ENCODE measurements at places on chromosomes 3 and 15.

- peak; percentile 4 for DNase-seq
Observed at GRCh38 chr3:124034016-124034843, 42.3 kb upstream of the ROPN1 start.

GRCh38 chr3:16146015-16146730, 28.3 kb upstream of the GALNT15 start:
- DNase-seq, result no peak

- no peak for DNase-seq
Observed at GRCh38 chr3:43097400-43098080, 8.3 kb downstream of the POMGNT2 start.

- DNase-seq, result no peak
Observed at GRCh38 chr3:43923104-43923882, 232.6 kb downstream of the ABHD5 start.

- no peak for DNase-seq
Observed at GRCh38 chr3:197674741-197675562, 61.8 kb downstream of the RUBCN start.

- no peak for DNase-seq
Observed at GRCh38 chr15:57333487-57333886, 42.8 kb upstream of the CGNL1 start.

DNA sequence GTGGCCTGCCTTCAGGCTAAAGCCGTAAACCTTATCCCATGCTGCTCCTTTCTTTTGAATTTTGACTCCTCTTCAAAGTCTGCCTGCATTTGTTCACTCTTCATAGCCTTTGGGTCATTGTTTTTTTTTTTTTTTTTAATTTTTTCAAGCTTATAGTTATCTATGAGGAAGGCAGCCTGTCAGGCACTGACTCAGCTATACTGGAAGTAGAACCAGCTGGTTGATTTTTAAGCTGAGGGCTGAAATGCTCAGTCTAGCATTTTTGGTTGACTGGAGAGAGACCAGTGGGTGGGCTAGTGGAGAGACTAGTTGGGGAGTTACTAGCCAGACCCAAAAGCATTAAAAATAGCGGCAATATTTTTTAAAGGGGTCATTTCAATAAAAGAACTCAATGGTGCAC, 44.1 kb downstream of the C3orf20 start:
- DNase-seq, result no peak

DNA sequence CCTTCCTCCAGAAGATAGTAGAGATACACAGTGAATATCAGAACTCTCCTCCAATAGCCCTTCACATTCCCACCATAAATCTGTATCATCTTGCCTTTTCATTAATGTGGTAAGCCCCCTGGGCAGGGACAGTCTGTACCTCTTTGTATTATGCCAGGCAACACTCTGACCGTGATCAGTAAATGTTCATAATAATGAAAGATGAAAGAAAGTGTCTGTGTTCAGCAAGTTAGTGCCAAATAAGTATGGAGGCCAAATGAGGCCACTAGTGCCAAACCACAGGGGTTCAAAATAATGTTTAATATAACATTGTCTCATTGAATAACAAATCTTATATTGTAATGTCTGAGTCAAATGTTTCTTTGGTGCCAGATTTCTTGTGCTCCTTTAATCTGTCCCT, 104.3 kb downstream of the CMSS1 start:
- no peak for DNase-seq

- DNase-seq, result no peak
Observed at GRCh38 chr15:90402223-90402622, 14.2 kb downstream of the IQGAP1 start.

DNA sequence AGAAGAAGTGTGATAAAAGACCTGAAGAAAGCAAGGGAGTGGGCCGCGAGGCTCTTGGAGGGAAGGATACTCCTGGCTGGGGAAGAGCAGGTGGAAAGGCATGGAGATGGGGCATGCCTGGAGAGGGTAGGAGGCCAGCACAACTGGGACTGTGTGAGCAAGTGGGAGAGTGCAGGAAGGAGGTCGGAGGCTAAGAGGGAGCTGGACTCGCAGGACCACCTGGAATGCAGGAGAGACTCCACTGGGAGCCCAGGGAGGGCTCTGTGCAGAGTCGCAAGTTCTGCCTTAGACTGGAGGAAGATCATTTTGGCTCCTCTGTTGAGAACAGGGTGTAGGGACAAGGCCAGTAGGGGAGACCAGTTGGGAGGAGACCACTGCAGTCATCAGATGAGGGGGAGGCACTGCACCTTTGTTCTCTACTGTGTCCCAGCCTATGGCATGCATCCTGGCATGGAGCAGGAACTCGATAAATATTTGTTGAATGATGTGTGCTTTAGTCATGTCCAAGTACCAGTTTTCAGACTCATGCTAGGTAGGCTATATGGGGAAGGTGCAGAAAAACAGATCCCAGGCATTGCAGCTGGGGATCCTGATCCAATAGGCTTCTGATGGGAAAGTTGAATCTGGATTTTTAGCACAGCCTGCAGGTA, 13.7 kb downstream of the FAM107A start:
- DNase-seq, result no peak

DNA sequence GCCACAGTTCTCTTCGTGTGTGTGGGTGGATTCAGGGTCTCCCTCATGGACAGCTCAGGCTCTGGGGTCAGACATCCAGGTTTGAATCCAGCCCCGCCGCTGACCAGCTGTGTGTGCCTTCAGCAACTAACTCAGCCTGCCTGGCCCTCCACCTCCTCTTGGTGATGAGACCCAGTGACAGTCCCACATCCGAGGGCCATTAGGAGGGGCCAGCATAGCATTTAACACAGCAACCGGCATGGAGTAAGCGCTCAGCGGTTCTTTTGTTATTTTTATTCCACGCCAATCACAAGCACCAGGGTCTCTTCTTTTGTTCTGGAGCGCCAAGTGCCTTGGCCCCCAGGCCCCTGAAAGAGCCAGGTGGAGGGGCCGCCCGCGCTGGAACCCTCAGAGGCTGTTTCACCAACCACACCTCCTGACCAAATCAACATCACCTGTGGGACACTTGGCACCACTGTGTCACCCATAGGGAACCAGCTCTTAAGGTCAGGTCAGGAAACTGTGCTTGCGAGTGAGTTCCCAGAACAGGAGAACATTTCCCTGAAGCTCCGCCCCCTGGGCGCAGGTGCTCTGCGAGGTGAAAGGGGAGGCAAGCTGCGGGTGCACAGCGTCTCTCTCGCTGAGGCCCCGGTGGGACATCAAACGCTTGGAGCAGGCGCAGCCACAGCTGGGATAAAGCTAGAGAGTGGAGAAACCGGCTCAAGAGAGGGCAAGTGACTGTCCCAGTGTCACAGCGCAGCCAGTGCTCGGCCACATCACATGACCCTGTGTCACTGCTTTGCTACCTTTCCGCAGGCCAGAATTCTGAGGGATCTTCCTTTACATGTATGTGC, 311.3 kb downstream of the UACA start:
- DNase-seq, result peak; percentile 10

Data from stimulated activated naive CD4-positive, alpha-beta T cell (primary cell).